ENCODE measurements at places on chromosomes 16 and 17.

GRCh38 chr16:78487471-78487870, 388.0 kb downstream of the WWOX start:
- DNase-seq, result no peak

- no peak for DNase-seq
Observed at GRCh38 chr17:44184212-44184810, 2.5 kb upstream of the TMUB2 start.

- DNase-seq, result no peak
Observed at GRCh38 chr17:57838453-57838852, 11.4 kb downstream of the MRPS23 start.

GRCh38 chr17:8966926-8967325, 1.4 kb upstream of the PIK3R5 start:
- no peak for DNase-seq

DNA sequence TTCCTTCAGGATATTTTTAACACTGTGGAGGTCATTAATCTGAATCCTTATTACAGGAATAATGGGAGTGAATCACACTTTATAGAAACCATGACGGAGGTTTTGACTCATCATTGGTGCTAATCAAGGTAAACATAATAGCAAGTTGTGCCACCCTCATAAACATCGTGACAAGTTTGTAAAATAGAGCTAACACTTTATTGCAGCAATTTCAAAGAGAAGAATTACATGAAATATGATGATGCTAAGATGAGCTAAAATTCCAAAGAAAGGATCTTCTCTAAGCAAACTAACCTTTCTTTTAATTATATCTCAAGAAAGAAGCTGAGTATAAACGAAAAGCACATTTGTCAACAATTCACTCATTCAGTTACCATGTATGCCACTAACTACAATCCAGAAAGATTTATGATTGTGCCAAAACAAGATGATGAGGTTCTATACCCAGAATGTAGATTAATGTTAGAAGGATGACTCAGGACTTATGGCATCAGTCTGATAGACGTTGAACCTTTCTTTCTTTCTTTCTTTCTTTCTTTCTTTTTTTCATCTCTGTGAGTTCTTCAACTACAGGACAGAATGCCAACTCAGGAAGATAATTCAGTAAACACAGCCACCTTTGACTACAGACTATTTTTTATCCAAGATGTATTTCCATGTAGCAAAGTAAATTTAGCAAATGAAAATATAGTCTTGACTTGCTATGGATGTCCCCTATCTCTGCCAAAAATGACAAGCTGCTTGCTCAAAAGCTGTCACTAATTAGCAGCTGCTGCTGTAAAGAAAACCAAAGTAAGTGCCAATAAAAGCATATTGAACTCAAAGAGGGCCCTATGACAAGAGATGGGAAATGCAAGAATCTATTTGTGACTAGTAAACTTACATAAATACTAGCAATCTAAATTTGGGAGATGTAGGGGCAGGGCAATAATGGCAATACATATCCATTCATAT, 23.3 kb downstream of the STAT5B start:
- no peak for DNase-seq

DNA sequence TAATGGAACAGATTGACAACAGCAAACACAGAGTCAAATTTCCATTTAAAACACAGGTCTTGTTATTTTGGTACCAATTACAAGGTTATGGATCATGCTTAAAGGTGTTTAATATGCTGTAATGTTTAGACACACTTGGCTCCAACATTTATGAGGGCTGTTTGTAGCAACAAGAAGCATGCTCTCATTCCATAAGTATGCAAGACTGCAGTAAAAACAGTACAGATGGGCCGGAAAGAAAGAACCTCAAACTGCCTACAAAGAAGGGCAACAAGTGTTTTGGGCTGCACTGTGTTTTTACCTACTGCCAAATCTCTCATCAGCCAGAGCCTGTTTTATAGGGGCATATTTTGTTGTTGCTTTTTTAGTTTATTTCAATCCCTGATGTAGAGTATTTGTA, 100.5 kb upstream of the HS3ST3A1 start:
- DNase-seq, result no peak

DNA sequence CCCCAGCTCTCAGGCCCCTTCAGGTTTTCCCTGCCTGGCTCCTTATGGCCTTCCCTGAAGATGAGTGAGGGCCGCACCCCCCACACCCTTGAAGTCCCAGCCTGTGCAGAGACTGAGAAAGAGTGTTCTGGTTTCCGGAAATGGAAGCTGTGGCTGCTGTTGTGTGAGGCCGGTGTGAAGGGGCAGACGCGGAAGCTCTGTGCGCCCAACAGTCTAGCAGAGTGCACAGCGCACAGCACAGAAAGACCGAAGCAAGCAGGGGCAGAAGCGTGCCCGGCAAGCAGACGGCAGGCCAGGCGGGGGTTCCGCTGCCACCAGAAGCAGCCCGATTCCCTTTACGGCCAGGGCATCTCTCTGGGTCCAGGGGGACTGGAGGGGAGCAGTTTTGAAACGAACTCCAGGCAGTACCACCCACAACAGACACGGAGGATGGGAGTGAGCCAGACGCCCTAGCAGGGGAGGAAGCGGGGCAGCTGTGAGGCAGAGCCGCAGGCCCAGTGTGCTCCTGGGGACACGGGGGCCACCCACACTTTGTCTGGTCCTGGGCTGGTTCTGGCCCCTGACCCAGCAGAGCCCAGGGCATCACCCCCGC, 16.7 kb downstream of the TPSG1 start:
- no peak for DNase-seq

- peak; percentile 65 for DNase-seq
Observed at GRCh38 chr17:19728084-19728495, 11.7 kb upstream of the SLC47A2 start.

GRCh38 chr17:22695228-22695619, 1002.9 kb downstream of the KCNJ18 start:
- DNase-seq, result no peak

GRCh38 chr16:49931266-49931665, 75.4 kb upstream of the ZNF423 start:
- no peak for DNase-seq

GRCh38 chr17:21017861-21018260, 24.9 kb downstream of the USP22 start:
- DNase-seq, result no peak

DNA sequence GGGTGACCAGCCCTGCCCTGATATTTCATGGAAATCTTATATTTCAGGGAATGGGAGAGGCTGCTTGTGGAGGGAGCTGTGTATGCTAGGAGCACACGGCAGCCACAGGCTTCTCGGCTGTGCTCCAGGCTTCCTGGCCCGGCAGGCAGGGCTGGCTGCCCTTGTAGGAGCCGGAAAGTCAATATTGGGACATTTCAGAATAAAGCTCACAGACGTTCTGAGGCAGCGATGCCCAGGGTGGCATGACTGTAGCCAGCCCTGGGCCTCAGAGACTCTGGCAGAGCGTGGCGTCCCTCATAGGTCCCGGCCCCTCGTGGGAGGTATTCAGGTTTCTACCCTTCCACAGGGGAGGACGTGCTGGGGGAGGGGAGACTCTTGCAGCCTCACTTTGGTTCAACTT, 65.7 kb downstream of the BANP start:
- DNase-seq, result no peak

DNA sequence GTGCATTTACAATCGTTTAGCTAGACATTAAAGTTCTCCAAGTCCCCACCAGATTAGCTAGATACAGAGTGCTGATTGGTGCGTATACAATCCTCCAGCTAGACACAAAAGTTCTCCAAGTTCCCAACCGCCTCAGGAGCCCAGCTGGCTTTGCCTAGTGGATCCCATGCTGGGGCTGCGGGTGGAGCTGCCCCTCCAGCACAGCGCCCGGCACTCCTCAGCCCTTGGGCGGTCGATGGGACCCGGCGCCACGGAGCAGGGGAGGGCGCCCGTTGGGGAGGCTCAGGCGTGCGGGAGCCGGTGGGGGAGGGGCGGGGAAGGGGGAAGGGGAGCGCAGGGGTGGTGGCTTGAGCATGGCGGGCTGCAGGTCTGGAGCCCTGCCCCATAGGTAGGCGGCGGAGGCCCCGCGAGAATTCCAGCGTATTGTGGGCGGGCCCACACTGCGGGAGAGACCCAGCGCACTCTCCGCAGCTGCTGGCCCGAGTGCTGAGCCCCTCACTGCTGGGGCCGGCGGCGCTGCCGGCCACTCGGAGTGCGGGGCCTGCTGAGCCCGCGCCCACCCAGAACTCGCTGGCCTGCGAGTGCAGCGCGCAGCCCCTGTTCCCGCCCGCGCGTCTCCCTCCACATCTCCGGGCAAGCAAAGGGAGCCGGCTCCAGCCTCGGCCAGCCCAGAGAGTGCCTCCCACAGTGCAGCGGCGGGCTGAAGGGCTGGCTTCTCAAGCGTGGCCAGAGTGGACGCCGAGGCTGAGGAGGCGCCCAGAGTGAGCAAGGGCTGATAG, 907.5 kb downstream of the CDH8 start:
- no peak for DNase-seq

GRCh38 chr17:43356450-43356849, 42.3 kb upstream of the ARL4D start:
- no peak for DNase-seq
